NCI-H1930 (cell line): ENCODE measurements at places on chromosomes 2 and 18.
A peak's percentile ranks its signal among the peaks of the same experiment; 100 is the strongest.

DNA sequence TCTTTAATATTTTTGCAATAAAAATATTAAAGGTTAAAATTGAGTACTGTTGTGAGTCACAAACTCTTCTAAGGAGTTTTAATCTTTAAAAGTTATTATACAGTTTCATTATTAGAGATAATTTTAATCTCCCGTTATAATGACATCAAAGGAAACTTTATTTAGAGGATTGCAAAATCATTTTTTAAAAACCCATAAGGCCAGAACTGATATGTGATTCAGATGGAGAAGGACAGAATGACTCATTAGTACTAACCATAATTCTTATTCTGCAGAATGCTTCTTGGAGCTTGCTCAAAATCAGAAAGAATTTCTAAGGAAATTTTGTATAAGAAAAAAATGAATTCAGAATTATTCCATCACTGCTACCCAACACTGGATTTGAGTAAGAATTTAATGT is 12.5 kb upstream of the HNRNPLL start:
- no peak for DNase-seq

DNA sequence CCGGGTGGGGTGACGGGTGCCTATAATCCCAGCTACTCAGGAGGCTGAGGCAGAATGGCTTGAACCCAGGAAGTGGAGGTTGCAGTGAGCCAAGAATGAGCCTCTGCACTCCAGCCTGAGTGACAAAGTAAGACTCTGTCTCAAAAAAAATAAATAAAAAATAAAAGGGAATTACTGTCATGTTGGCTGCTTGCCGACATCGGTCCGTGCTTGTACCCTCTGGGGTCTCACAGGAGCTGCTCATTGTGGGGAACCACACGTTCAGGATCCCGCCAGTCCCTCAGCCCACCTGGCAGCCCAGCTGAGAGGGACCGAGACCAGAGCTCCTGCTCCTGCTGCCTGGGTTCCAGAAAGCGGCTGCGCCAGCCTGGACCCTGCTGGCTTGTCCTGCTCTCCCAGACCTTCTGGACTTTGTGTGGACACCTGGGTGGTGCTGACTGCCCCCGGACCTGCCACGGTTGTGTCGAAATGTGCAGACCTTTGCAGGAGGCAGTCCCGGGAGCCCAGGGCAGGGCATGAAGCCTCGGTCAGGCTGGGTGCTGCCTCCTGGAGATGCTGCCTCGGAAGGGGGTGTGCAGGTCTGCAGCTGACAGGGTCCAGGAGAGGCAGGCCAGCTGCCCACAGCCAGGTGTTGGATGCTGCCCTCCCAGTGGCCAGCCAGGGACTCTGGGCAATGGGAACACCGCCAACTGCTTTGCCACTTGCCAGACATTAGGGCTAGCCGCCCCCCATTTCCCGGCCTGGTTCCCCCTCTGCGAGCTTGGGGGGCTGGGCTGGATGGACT is 16.4 kb downstream of the KLF11 start:
- DNase-seq: no peak

GRCh38 chr2:23231865-23232264 is 153.1 kb upstream of the KLHL29 start:
- no peak for DNase-seq

DNA sequence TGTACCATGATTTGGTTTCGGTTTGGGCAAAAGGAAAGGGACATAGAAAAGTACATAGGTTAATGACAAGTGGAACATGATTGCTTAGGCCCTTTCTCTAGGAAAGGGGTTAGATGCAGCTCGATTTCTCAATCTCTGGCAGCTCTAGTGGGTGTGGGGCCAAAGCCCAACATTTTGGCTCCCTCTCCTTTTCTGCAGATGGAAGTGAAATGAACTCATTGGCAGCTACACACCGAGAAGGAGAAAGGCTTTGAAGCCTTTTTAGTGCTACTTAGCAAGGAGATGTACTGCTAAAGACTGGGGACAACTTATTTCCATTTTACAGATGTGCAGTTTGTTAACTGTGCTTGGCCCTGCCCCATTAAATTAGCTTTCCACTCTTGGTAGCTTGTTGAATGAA is 93.8 kb downstream of the LYPD6B start:
- no peak for DNase-seq

GRCh38 chr2:123528996-123529707 is 495.9 kb upstream of the CNTNAP5 start:
- no peak for DNase-seq

- no peak for DNase-seq
These were observed 35.0 kb upstream of the PTMA start for GRCh38 chr2:231673348-231673770.

GRCh38 chr2:232349546-232349945 is 29.0 kb upstream of the ALPP start:
- DNase-seq: no peak

DNA sequence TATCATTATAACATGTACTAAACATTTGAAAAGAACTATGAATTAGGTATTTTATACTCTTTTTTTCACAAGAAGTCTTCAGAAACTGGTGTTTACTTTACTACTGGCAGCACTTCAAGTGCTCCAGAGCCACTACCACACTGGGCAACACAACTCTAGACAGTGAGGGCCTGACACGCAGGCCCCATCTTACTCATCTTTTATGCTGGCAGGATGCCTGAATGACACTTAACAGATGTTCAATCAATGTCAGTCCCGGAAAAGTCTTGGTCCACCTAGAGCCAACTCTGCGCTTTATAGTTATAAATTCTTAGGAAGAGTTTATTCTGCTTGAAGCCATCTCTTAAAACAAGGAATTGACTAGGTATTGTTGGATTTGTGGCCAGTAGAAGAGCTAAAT is 8.7 kb upstream of the WIPF1 start:
- no peak for DNase-seq

DNA sequence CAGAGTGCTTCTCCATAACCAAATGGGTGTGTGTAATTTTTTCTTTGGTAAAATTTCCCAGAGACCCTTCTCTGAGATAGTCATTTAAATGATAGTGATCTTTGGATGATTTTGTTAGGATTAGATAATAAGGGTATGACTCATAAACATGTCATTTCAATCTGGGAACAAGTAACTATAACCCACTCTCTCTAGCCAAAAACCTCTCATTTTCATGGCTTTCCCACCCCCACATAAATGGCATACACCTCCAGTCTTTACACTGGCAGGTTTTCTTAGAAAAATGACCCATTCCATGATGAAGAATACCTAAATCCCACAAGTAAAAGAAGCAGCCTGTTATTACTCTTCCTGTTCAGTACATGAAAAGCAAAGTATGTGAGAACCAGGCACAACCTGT is 572.0 kb upstream of the ZEB2 start:
- no peak for DNase-seq

GRCh38 chr2:174573621-174574081 is 24.0 kb downstream of the WIPF1 start:
- DNase-seq: no peak

DNA sequence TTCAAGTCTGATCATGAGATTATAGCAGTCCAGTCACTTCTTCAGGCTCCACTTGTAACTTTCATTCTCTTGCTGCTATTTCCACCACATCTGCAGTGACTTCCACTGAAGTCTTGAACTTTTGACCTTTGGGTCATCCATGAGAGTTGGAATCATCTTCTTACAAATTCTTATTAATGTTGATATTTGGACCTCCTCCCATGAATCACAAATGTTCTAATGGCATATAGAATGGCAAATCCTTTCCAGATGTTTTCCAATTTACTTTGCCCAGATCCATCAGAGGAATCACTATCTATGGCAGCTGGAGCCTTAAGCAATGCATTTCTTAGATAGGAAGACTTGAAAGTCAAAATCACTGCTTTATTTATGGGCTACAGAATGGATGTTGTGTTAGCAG is 159.4 kb downstream of the LTBP1 start:
- DNase-seq: no peak

- DNase-seq: peak; percentile 89
These were observed 634.3 kb upstream of the SOX11 start for GRCh38 chr2:5057891-5058351.

GRCh38 chr2:73063909-73064875 is 7.3 kb downstream of the SFXN5 start:
- no peak for DNase-seq

DNA sequence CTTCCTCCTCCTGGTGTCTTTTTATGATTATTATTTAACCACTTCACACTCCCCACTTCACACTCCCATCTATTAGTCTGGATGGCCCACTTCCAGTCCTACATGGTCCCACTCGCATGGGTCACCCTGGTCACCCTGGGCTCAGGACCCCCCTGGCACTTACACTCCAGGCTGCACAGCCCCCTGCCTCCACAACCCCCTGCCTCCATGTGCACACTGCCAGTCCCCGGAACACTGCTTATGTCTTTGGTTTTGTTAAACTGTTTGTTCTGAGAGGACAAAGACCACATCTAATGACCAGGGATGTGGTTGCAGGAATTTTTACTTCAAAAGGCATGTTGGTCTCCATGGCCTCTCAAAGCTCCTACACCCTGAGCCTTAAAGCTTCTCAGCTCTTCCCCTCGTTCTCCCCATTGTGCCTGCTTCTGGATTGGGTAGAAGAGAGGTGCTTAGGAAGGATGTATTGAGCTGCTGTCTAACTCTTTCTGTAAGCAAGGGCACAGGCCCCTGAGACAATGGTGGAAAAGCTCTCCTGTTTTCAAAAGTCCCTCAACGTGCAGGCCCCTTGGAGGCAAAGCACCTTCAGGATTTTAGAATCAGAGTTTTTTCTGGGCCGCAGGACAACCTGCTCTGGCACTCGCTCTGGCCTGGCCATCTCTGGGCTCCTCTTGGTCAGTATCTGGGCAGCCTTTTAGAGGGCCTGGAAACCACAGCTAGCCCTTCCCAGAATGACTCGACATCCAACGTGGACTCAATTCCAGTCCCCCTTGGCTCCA is 150.0 kb upstream of the HAAO start:
- no peak for DNase-seq

GRCh38 chr2:38524580-38524979 is 78.1 kb downstream of the HNRNPLL start:
- no peak for DNase-seq

DNA sequence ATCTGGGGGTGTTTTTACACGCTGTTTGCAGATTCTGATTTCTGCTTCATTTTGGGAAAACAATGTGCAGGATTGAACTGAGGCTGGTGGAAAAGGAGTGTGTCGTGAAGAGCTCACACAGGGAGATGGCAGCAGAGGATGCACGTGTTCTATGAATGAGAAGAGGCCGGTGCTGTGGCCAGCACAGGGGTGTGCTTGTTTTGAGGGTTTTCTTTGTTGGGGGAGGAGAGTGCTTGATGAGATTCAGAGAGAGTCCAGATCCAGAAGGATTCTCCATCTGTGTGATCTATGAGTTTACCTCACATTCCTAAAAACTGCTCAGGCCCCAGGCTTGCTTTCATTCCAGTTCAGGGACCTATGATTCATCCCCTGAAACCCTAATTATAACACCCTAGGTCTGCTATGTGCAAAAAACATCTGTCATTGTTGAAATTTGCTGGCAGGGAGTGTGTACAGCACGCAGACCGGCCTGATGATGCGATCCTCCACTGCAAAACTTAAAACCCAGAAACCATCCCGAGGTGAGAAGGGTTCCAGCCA is 12.1 kb downstream of the TGFA start:
- no peak for DNase-seq

- peak; percentile 86 for DNase-seq
These were observed 1.2 kb upstream of the CABLES1 start for GRCh38 chr18:23133860-23134779.

- DNase-seq: no peak
These were observed 9.7 kb upstream of the ZNF516 start for GRCh38 chr18:76504749-76505148.

DNA sequence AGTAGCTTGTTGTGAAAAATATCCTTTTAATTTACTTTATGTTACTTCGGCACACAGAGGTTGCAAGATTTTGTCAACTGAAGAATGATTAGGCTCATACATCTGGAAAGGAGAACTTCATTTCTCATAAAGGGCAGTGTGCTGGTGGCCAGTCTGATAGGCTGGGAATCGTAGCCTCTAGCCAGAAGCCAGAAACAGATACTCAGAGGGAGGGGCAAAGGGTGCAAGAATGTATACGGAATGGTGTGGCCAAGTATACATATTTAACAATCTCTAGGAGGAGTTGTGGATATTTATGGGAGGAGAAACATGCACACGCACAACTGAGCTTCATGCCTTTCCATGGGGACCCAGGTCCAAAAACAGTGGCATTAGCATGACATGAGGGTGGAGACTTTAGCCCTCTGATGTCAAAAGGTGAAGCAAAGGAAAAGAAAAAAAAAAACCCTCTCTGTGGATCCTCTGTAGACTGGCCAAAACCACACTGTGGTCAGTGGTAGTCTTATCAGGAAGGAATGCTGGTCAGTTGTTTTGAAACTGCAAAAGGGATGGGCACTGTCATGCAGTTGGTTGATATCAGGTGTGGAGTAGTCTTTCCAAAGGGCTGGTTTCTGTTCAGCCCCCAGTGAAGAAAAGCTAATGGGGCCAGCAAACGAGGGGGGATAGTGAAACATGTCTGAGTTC is 34.9 kb upstream of the APCDD1 start:
- no peak for DNase-seq

- no peak for DNase-seq
These were observed 58.4 kb downstream of the LRPPRC start for GRCh38 chr2:43937269-43937820.

GRCh38 chr2:233414777-233415570 is 60.7 kb downstream of the DGKD start:
- DNase-seq: no peak

DNA sequence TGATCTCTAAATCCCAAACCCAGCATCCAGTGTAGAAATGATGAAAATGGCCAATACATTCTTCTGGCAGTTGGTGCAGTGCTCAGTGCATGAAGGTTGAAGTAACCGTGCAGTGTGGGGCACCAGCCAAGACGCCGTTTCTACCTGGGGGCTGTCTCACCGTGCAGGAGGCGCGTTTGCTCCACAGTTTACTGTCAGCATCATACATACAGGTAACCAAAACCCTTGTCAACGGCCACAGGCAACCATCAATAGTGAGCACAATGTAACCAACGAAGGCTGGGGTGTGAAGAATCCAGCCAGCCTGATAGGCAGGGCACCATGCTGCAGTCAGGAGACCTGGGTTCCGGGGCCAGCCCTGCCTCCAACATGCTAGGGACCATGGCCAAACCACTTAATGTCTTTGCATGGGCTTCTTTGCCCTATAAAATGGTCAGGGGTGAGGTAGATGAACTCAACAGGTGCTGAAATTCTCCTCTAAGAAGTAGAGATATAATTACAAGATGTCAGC is 127.5 kb upstream of the ID2 start:
- DNase-seq: no peak

DNA sequence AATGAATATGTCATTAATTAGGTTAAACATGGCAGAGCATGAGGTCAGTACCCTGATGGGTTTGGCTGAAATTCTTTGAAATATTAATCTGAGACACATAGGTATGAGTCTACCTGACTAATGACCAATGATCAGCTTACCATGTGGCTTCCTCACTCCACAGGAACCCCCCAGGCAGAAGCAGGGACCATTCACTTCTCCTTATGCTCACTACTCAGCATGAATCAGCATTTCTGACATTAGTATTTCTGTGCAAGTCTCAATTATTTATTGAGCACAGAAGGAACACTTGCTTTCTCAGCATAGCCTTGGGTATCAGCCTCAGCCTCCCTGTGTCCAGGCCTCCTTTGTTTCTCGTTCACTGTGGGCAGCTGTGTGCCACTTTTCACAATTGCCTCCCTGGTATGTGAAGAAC is 9.3 kb upstream of the KCNE4 start:
- DNase-seq: no peak
